ENCODE measurements at places on chromosomes 12 and 14. TPM values are rescaled to one million over a fixed set of nuclear protein-coding genes. Genes with fewer than 3 reads are reported as not detected.

DNA sequence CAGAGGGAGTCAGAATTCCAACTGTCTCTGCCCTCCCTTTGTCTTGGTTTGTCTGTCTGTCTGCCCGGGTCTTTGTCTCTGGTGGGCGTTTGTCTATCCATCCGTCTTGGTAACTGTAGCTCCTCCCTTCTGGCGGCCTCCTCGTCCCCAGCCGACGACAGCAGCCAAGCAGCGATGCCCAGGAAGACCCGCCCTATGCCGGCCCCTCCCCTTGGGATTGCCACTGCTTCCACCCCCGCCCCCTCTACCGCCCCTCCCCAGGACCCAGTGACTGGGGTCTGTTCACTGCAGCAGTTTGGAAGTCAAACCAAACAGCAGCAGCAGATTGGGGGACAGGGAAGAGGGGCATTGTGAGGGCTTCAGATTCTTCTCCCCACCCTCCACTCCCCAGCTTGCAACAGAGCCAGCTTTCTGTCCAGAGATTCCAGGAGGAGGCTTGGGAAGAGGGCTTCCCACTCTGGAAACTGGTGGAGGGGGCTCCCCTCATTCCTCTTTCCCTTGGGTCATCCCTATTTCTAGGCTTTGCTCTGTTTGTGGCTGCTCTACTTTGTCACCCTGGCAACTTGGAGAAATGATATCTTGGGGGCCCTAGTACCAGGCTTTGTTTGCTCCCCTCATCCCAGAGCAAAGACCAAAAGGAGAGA, 2.4 kb upstream of the RARG start:
- no peak for DNase-seq

DNA sequence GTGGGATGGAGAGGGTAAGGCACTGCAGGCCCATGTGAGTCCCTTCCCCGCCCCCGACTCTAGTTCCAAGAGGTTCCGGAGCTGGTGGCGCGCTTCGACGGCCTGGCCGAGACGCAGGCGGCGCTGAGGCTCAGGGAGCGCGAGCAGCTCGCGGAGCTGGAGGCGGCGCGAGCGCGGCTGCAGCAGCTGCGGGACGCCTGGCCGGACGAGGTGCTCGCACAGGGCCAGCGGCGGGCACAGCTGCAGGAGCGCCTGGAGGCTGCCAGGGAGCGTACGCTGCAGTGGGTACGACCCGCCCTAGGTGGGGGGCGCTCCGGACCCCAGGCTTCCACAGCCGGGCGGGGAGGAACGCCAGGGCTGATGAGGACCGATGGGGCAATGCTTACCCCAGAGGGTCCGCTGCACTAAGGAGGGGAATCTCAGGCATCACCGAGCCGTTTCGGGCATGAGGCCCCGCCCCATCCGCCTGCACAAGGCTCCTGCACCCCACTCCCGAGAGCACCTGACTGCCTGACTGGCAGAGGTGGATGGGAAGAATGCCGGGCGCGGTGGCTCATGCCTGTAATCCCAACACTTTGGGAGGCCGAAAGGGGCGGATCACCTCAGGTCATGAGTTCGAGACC, 4.9 kb downstream of the CFAP73 start:
- no peak for DNase-seq

DNA sequence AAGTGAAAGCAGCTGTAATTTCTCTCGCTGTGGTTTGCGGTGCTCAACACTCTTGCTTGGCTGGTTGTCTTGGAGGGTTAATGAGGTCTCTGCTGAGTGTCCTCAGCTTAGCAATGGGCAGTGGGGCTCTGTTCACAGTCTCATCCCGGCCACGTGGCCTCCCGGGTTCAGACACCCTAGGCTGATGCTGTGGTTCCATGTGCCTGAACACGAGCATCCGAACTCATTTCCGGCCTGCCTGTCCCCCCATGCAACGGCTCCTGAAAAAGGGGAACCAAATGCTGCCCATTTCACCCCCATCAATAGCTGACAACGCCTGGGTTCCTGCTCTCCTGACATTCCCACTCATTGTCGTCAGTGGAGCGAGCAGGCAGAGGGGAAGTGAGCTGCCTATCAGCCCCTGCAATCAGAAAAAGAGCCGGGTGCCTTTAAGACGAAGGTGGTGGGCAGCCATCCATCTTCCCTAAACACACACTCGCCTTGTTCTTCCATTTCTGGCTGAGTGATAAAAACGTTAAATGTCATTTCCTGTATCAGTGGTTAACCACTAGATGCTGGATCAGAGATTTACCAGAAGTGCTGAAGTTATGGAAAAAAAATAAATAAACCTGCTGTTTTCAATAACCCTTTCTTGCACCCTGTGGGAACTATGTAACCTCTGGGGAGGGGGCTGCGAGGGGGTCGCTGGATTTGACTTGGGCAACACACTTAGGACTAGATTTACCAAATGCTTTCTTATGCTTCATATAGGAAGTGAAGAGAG, 60.3 kb upstream of the BCL2L14 start:
- DNase-seq = peak; percentile 69

GRCh38 chr12:76786986-76787385, 23.1 kb downstream of the ZDHHC17 start:
- DNase-seq = no peak

- no peak for DNase-seq
Observed at GRCh38 chr12:44775901-44776300, 100.2 kb downstream of the NELL2 start.

- no peak for DNase-seq
Observed at GRCh38 chr12:56146492-56147460, 5.6 kb upstream of the MYL6B start.

DNA sequence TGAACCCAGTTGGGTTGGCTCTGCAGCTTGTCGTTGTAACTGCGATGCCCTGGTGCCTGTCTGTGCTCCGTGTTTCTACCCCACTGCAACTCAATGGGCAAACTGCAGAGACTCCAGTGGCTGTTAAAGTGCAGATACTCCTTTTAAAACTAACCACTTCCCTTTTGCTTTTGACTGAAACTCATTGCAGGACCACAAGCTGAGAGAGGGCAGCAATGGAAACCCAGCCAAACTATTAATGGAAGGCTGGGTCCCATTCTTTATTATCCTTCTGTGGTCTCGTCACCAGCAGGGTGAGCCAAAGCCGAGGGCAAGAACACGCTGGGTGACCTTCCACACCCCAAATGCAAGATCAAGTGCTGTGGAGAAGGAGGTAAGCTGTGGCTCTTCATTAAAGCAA, 910.4 kb downstream of the VRK1 start:
- no peak for DNase-seq

- no peak for DNase-seq
Observed at GRCh38 chr12:124004233-124004875, 31.3 kb downstream of the ZNF664 start.

DNA sequence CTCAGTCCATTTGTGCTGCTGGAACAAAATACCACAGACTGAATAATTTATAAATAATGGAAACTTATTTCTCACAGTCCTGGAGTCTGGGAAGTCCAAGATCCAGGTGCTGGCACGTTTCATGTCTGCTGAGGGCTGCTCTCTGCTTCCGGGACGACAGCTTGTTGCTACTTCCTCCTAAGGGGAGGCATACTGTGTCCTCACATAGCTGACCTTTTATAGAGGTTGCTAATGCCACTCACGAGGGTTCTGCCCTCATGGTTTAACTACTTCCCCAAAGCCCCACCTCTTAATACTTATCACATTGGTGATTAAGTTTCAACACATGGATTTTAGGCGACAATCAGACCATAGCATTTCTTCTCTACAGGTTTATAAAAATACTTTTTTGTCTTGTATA, 411.1 kb downstream of the NRXN3 start:
- DNase-seq = no peak

DNA sequence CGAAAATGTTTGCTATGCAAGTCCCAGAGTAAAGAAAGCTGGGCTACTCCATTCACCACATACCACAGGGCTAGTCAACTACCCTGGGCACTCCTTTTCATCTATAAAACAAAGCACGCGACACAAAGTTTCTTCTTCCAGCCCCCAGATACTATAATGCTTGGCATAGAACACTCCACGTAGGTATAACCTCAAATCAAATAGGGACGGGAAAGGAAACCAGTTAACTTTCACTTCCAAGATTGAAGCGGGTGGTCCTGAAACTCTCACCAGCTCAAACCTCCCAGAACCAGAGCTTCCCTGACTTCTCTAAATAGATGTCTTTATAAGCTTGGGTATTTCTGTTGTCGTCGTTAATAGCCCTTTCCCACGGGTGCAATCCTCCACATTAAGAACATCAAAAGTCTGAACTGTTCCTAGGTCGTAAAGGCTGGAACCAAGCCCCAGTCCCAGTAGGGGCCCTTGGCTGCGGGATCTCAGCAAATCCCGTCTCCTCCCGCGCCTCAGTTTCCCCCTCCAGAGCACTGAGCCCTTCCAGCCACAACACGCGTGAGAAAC, 647 bp downstream of the LGMN start:
- DNase-seq = no peak

DNA sequence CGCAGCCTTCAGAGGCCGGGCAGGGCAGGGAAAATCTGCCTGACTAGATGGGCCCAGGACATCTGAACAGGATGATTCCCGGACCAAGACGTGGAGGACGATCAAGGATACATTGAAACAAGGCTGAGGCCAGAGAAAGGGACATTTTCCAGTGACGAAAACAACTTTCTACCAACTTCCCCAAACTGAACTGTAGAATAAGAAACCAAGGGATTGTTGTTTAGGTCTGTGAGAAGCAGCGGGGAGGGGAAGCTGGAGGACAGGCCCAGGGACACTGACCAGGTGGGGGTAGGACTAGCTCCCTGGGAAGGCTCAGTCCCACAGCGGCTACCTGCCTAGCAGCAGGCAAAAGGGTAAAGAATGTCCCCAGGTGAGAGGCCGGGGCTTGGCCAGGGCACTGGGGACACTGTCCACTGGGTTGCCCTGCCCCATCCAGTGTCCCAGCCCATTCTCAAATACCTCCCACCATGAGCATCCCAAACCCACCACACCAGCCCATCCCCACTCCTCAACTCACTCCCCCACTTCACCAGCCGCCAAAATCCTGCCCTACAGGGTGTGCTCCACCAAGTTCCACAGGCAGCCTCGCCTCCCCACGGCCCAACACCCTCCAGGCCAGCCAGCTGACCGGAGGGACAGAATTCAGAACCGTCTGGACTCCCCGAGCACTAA, 995 bp downstream of the TNFRSF1A start:
- no peak for DNase-seq

- no peak for DNase-seq
Observed at GRCh38 chr12:113748707-113749432, 217.3 kb downstream of the RBM19 start.

GRCh38 chr12:3761116-3761735, 8.3 kb upstream of the CRACR2A start:
- no peak for DNase-seq

DNA sequence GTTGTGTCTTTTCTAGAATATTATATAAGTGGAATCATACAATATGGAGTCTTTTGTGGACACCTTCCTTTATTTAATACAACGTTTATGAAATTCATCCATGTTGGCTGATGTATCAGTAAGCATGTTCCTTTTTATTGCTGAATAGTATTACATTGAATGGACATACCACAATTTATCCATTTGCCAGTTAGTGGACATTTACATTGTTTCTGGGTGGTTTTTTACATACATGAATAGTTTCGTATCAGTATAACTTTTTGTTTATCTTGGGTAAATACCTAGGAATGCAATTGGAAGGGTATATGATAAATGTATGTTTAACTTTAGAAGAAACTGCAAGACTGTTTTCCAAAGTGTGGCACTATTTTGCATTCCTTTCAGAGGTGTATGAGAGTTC, 23.1 kb downstream of the IQSEC3 start:
- DNase-seq = no peak

- DNase-seq = no peak
Observed at GRCh38 chr12:108321688-108322087, 17.4 kb downstream of the CMKLR1 start.

GRCh38 chr12:14665354-14666348, 30.7 kb downstream of the GUCY2C start:
- DNase-seq = no peak

GRCh38 chr12:51692016-51692415, 101.0 kb downstream of the SCN8A start:
- no peak for DNase-seq

GRCh38 chr14:81571437-81571836, 37.8 kb upstream of the SEL1L start:
- no peak for DNase-seq

DNA sequence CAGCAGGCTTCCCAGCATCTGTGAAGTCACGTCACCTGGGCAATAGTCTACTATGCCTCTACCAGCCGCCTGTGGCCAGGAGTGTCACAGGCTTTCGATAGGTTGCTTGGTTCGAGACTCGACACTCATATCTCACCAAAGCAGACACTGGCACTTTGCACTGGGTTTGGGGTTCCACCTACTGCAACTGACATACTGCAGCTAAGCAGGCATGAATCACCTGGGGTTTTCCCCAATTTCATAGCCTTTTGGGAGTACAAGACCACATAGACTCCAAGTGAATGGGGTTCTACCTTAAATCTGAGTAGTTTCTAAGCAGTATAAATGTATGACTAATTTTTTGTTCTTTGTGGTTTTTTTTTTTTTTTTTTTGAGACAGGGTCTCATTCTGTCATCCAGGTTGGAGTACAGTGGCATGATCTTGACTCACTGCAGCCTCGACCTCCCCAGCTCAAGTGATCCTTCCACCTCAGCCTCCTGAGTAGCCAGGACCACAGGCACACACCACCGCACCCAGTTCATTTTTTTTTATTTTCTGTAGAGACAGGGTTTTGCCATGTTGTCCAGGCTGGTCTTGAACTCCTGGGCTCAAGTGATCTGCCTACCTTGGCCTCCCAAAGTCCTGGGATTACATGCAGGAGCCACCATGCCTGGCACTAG, 32.1 kb downstream of the DMAC2L start:
- peak; percentile 45 for DNase-seq

GRCh38 chr12:3207858-3208257, 130.7 kb downstream of the TSPAN9 start:
- no peak for DNase-seq

- no peak for DNase-seq
Observed at GRCh38 chr14:87955501-87955900, 37.5 kb downstream of the GALC start.

GRCh38 chr12:77608271-77608824, 222.3 kb upstream of the NAV3 start:
- DNase-seq = no peak

GRCh38 chr12:121534495-121535148, 46.2 kb downstream of the KDM2B start:
- no peak for DNase-seq

- no peak for DNase-seq
Observed at GRCh38 chr14:104784218-104784568, 11.4 kb downstream of the AKT1 start.

Gene BHLHE41
- total RNA-seq = 0.41 TPM

Gene RASSF8
- total RNA-seq = 19.7 TPM

Gene DLK1
- total RNA-seq = not detected

Gene BBOF1
- 8.5 TPM for total RNA-seq

Gene LRRIQ1
- 0.38 TPM for total RNA-seq

Gene GYS2
- total RNA-seq = not detected

Gene RECQL
- 125 TPM for total RNA-seq

Gene ABCC9
- 0.02 TPM for total RNA-seq

Gene RPGRIP1
- not detected for total RNA-seq

Gene ACOT6
- total RNA-seq = not detected

Gene KCNC2
- not detected for total RNA-seq

Data from A172 (cell line).